T-helper 2 cell treated with Interferon-gamma antibody and Interleukin-4, amounts not matched to agents 5 μg/mL and 100 μg/mL, for 36 hours (primary cell): ENCODE measurements at places on chromosomes 6 and 20.

DNA sequence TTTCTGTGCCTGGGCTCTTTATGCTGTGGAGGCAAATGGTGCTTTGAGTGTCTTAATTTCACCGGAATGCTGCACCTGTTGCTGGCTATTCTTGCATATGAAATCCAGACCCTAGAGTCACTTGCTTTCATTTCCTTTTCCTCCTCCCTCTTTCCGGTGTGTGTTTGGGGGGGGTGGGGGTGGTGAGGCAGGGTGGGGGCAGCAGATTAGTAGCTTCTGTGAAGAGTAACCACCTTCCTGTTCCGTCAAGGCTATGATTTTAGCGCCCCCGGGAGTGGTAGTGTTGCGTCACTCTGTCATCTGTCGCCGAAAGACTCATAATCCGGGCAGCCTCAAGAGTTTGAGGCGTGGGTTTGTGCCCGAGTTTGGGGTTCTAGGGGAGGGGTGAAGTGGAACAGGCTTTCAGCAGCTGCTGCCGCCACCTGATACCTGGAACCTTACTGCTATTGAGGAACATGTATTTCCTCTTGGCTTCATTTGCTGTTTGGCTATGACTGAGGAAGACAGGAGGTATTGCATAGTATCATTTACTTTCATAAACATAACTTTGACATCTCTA is 49.1 kb downstream of the UTRN start:
- DNase-seq: peak; percentile 68

- DNase-seq: no peak
Measured at GRCh38 chr20:34574426-34574825, 15.9 kb downstream of the MAP1LC3A start.

GRCh38 chr6:22101163-22101562 is 195.7 kb downstream of the PRL start:
- DNase-seq: no peak

DNA sequence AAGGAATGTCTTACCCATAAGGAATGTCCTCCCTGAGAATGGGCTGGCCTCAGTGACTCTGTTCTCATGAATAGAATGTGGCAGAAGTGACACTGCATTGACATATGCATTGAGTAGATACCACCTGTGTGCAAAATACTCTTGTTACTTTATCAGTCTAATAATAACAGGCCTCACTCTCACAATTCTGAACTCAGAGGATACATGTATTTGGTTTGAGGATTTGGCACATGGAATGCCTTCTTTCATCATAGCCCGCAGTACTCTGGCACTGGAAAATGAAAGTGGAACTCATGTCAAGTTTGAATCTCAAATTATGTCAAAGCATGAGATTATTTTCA is 52.9 kb upstream of the PLCB4 start:
- DNase-seq: no peak

DNA sequence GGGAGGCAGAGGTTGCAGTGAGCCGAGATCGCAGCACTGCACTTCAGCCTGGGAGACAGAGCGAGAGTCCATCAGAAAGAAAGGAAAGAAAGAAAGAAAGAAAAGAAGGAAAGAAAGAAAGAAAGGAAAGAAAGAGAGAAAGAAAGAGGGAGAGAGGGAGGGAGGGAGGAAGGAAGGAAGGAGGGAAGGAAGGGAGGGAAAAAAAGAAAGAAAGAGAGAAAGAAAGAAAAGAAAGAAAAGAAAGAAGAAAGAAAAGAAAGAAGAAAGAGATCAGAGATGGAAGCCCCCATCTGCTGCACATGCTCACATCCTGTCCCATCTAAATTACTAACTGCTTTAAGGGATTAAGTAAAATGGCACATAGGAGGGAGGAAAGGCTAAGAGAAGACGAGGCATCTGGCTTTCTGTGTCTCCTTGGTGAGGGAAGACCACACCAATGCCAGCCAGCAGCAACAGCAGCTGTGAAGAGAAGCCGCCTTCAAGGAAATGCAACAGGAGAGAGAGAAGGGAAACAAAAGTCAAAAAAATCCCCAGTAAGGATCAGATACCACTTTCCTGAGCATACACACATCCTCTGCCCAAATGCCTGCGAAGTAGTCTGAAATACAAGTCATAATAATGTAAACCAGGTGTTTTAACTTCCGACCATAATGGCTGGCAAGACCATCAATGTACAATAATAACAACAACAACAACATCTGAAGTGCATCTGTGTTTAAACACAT is 300.2 kb upstream of the JARID2 start:
- no peak for DNase-seq

DNA sequence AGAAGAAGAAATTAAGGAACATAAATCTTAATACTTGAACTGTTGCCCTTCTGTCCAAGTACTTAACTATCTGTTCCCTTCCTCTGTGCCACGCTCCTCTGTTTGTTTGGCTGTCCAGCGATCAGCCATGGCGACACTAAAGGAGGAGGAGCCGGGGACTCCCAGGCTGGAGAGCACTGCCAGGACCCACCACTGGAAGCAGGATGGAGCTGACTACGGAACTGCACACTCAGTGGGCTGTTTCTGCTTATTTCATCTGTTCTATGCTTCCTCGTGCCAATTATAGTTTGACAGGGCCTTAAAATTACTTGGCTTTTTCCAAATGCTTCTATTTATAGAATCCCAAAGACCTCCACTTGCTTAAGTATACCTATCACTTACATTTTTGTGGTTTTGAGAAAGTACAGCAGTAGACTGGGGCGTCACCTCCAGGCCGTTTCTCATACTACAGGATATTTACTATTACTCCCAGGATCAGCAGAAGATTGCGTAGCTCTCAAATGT is 17.1 kb downstream of the IRF4 start:
- DNase-seq: no peak

GRCh38 chr20:41068806-41069205 is 40.2 kb downstream of the TOP1 start:
- no peak for DNase-seq

DNA sequence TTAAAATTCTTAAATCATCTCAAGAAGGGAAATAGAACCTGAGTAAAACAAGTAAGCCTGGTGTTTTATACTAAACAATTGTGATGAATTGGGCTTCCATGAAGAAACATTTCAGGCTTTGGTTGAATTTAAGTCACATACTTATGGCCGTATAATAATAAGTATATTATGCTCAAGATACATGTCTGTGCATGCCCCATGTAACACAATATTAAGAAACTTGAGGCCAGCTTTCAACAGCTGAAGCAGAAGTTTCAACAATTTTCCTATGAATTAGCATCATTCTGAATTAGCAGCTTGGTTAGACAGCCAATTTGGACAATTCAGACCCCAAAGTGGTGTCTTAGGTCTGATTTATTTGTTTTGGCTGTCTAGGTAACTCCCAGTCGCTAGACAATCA is 243.7 kb downstream of the MYLK4 start:
- DNase-seq: no peak

GRCh38 chr20:38143646-38144554 is 21.2 kb downstream of the TGM2 start:
- no peak for DNase-seq

GRCh38 chr6:132730560-132730959 is 16.7 kb upstream of the VNN1 start:
- no peak for DNase-seq

DNA sequence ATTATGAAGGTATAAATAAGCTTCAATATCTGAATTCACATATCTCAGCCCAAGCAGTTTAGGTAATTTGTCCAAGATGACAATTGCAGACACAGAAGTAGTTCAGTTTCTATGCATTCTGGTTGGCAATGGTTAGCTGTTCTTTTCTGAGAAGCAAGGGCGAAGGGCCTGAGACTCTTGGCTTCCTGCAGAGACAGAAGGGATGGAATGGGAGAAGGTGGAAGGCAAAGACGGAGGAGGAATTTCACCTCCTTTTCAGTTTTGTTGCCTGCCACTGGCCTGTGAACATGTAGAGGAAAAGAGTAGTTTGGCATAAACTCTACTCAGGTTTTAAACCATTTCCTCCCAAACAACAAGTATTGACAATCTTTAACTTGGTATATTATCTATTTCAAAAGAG is 180.7 kb upstream of the HS3ST5 start:
- DNase-seq: no peak
